NCI-H446 (cell line): ENCODE measurements at places on chromosomes 11 and 22.

DNA sequence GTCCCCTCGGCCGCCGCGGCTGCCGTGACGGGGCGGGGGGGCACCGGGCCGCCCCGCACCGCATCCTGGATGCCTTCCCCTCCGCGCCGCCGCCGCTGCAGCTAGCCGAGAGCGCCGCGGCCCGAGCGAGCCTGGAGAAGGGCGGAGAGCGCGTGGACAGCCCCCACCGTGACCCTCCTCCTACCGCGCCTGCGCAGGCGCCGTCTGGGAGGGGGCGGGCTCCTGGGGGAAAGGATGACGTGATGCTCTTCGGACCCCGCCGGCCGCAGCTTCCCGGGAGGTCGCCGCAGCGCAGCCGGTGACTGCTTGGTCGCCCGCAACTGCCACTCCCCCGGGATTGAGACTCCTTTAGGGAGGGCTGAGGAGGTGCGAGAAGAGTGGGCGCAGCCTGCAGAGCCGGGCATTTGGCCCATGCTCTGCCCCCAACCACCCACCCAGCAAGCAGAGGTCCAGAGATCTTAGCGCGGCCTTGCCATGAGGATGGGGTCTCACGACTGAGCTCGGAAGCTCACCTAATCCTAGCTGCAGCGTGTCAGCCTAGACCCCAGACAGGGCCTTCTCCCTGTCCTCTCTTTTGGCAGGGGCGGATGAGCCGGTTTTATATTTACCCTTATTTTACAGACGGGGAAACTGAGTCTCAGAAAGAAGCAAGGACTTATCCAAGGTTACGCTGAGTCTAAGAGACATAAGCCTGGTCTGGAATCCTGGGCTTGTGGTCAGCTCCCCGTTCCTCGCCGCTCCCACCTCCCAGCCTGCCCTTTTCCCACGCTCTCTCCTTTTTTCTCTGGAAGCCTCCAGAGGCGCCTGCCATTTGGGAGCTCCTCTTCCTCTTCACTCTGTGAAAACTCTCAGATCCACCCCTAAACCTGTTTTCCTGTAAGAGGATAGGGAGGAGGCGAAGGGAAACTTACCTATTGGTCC lies at the start of gene DENND5A:
TSS of gene DENND5A (minus strand) at position 140 of the 921 bp plus-strand sequence. CDS start 281 bp downstream, outside the sequence.
- peak; percentile 81 for DNase-seq

DNA sequence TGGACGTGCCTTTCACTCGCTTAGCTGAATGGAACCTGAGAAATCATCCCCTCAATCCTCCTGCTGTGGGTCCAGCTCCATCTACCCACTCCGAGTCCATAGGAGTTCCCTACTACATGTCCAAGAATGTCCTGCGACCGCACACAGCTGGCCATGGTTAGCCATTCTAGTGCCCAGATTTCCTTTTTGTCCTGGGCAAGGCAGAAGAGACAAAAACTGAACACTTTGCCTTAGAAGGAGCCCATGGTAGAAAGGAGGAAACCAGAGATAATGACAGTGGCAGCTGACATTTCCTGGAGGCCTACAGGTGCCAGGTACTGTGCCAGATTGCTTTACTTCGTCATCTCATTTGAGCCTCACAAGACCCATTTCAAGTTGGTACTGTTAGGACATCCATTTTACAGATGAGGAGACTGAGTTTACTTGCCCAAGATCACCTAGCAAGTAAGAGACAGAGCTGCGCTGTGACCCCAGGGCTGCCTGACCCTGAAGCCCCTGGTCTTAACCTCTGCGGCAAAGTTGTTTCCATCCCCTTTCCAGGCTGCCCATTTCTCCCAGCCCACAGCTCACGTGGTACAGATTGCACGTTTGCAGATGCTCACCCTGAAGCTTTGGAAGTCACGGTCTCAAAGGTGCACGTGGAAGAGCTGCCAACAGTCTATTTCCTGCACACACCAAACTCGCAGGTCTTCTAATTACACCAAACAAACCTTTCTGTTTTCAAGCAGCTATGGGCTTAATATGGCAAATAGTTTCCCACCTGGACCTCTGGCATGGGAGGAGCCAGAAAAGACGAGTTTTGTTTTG lies 112.7 kb downstream of the ZBTB16 start:
- DNase-seq = no peak

DNA sequence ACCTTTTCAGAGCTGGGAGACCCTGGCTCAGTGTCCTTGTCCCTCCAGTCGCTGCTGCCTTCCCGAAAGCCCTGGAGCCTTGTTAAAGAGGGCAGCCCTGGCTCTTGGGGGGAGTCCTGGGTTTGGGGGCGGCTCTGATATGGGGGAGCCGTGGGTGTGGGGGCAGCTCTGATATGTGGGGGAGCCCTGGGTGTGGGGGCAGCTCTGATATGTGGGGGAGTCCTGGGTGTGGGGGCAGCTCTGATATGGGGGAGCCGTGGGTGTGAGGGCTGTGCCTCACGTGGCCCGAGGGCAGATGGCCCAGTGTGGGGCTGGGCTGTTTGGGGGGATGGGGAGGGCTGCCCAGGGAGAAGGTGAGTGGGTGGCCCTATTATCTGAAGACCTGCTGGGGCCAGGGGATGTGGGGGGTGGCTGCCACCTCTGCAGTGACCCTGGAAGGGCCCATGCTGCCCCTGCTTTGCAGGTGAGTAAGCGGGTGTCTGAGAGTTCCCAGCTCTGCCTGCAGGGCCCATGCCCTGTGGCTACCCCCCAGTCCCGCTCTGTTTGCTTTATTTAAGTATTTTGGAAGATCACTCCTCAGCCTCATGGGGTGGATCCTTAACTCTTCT lies 30.9 kb upstream of the GRAMD4 start:
- DNase-seq = no peak

- DNase-seq = no peak
Measured at GRCh38 chr11:97143463-97143862, 753.6 kb downstream of the JRKL start.

- DNase-seq = peak; percentile 76
Measured at GRCh38 chr11:65419772-65420481, 2.7 kb upstream of the NEAT1 start.

- no peak for DNase-seq
Measured at GRCh38 chr11:68497761-68498160, 37.2 kb downstream of the PPP6R3 start.

GRCh38 chr11:59225017-59225416 lies 12.3 kb upstream of the MPEG1 start:
- DNase-seq = no peak

DNA sequence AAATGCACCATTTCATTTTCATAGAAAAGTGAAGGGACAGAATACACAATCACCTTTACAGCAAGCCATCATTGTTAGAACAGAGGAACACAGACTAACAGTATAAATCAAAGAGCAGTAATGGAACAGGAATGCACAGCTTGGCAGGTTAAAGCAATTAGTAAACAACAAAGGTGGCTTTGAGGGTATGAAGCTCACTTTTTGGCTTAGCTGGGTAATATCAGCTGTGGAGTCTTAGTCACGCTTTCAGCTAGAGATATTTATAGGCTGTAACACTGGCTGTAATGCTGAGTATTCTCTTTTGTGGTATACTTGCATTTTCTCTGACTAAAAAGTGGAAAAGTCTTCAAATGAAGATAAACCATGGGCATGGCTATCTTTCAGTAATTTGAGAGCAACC lies 1780.5 kb downstream of the LRRC4C start:
- no peak for DNase-seq

- DNase-seq = no peak
Measured at GRCh38 chr22:20746431-20747189, 27.3 kb upstream of the SERPIND1 start.

- no peak for DNase-seq
Measured at GRCh38 chr22:32880893-32881596, 79.5 kb downstream of the TIMP3 start.

- no peak for DNase-seq
Measured at GRCh38 chr11:69487849-69488542, 6.5 kb downstream of the LINC01488 start.

DNA sequence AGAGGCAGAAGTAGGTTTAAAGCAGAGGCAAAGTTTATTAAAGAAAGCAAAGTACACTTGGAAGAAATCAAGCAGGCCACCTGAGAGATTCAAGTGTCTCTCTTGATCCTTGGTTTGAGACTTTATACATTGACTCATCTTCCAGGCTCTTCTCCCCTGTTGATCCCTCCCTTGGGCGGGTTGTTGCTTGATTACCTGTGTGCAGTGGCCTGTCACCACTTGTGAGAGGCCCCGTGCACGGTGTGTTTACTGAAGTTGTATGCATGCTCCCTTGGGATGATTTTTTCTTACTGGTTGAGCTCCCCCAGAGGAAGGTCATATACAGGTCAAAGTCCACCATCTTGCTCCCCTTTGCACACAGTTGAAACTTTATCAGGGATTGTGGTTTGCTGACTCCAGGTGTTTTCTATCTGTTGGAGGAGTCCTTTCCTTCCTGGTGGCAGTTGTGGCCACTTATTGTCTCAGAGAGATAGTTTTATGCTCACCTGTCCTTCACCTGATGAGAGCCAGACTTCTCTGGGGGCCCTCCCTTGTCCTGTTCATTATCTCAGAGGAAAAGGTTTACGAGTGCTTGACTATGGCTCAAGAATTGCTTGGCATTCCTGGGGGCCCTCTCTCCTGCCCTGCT lies 16.3 kb upstream of the RBMXL2 start:
- no peak for DNase-seq

DNA sequence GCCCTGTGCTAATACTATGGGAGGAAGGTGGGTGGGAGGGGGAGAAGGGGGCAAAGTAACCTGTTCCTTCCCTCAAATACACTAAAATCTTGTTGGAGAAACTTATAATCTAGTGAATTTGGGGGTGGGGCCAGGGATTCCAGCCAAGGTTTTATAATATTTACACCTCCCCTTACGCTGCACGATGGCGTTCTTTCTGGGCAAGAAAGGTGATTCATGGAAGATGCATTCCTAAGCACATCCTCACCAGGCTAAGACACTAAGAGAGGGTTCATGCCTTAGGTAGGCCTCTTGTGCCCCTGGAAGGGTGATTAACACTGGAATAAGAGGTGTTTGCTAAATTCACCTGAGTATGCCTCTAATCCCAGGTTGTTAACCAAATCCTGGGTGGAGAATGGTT lies 82.6 kb downstream of the BARX2 start:
- DNase-seq = no peak

DNA sequence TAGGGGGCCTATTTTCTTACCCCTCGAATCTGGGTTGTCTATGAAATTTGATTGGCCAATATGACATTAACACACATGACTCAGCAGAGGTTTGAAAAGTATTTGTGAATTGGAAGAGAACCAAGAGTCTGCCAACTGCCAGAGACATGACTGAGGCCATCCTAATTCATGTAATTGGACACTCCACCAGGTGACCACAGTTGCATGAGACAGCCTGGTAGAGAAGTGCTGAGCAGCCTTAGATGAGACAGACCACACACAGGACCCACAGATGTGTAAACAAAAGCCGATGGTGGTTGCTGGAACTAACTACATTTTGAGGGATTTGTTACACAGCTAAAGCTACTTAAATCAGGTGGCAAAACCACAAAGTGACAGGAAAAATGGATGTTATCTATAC lies 855 bp upstream of the MS4A5 start:
- no peak for DNase-seq

- no peak for DNase-seq
Measured at GRCh38 chr11:94866936-94867795, 99.0 kb downstream of the AMOTL1 start.

DNA sequence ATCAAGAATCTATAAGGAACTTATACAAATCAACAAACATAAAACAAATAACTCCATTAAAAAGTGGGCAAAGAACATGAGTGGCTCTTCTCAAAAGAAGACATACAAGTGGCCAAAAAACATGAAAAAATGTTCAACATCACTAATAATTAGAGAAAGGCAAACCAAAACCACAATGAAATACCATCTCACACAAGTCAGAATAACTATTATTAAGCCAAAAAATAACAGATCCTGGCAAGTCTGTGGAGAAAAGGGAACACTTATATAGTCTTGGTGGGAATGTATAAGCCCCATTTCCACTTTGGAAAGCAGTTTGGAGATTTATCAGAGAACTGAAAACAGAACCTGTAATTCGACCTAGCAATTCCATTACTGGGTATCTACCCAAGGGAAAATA lies 921.0 kb downstream of the KCNA4 start:
- DNase-seq = no peak

DNA sequence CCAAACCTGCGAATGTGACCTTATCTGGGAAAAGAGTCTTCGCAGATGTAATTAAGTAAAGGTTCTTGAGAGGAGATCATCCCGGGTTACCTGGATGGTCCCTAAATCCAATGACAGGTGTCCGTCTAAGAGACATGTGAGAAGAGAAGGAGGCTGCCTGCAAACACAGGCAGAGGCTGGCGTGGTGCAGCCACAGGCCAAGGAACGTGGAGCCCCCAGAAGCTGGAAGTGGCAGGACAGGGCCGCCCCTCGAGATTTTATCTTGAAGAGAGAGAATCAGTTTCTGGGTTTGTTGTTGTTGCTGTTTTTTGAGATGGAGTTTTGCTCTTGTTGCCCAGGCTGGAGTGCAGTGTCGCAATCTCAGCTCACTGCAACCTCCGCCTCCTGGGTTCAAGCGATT lies 33.6 kb downstream of the MRGPRD start:
- no peak for DNase-seq

DNA sequence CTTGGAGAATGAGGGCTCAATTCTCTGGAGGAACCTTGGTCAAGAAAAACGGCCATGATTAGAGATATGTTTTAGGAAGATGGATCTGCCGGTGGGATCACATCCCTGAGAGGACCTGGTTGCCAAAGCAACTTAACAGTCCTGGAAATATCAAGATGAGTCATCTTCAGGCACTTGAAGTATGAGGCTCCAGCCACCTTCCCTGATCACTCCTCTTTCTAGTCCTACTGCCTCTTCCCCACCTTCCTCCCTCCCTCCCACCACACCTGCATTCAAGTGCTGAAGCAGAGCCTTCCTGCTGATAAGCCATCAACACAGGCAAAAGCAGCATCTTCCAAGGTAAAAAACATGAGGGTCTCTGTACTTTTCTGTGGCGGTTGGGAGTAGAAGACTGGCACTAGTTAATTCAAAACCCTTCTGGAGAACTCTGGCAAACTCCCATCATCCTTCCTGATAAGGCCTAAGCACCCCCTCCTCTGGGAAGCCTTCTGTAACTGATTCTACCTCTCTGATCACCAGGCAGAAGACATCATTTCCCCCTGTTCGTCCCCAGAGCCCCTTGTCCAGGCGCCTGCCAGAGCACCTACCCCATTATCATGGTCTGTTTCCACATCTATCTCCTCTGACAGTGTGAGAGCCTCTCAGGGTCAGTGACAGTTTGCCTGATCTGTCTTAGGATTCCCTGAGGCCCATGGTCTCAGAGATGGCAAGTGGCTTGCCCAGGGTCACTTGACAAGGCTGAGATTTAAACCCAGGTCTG lies 79.8 kb downstream of the CLPB start:
- no peak for DNase-seq

DNA sequence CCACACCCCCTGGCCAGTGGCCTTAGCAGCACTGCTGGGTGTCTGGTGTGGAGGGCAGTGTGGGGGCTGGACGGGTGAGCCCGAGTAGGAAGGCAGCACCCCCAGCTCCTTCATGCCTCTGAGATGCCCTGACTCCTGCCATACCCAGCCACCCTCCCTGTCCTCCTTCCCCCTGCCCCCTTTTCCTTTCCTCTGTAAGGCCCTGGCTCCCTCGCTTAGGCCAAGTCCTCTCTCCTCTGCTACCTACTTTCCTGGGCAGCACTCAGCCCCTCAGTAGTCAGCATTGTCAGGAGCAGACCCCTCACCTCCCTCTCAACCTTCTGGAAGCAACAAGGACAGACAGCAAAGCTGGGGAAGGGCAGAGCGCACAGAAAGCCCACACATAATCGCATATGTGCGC lies 48.0 kb downstream of the BUD13 start:
- DNase-seq = no peak
